ENCODE measurements at places on chromosomes 7 and 10.

GRCh38 chr10:127695431-127695830 lies 41.6 kb upstream of the FOXI2 start:
- H3K4me3 ChIP-seq: no peak overlapping the region
- H3K27ac ChIP-seq: no peak overlapping the region
- no peak for DNase-seq
- no peaks in the 10 kb centered on the region for H3K36me3 ChIP-seq

GRCh38 chr7:48638041-48638440 lies 286.3 kb upstream of the CDC14C start:
- no peaks in the 10 kb centered on the region for H3K36me3 ChIP-seq
- no peaks in the 10 kb centered on the region for H3K27me3 ChIP-seq
- no peak overlapping the region for H3K4me3 ChIP-seq
- no peak overlapping the region for H3K27ac ChIP-seq

GRCh38 chr7:50088463-50089129 lies 4.5 kb downstream of the ZPBP start:
- no peaks in the 10 kb centered on the region for H3K36me3 ChIP-seq
- no peaks in the 10 kb centered on the region for H3K27me3 ChIP-seq
- H3K27ac ChIP-seq: no peak overlapping the region
- no peaks in the 10 kb centered on the region for H3K4me1 ChIP-seq

GRCh38 chr10:104028823-104029520 lies 56.7 kb downstream of the COL17A1 start:
- peak overlapping the region; percentile 68 for H3K27ac ChIP-seq
- no peak overlapping the region for H3K4me3 ChIP-seq
- no peak for DNase-seq
- H3K4me1 ChIP-seq: no peaks in the 10 kb centered on the region

DNA sequence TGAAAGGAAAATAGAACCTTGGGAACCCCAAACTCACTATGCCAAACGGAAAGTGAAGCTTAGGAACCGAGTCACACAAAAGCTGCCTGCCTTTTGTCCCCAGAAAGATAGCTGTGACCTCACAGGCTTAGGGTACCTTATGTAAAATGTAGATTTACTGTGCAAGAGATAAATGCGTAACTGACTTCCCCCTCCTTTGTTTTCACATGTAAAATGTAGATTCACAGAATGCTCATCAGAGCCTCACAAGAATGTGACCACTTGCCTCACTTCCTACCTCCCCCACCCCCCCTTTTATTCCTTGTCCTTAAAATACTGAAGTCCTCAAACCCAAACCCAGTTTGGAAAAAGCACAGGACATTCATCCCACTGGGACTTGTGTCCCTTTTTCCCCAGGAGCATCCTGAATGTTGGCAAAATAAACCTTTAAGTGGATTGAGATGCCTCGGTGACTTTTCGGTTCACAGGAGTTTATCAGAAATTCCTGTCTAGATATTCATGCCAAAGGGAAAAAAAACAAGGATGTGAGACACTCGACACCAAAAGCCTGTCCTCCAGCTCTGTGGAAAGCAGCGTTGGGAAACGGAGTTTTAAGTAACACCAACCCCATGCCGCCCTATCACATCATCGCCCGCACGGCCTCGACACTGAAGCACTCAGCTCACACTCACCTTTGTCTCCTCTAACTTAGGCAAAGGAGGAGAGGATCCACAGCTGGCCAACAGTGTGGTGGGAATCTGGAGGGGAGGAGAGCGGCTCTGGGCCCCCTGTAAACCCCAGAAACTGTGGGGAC lies 45.9 kb downstream of the SVIL start:
- H3K36me3 ChIP-seq: no peaks in the 10 kb centered on the region
- H3K4me1 ChIP-seq: no peaks in the 10 kb centered on the region
- DNase-seq: no peak
- no peak overlapping the region for H3K4me3 ChIP-seq
- H3K27me3 ChIP-seq: no peaks in the 10 kb centered on the region

DNA sequence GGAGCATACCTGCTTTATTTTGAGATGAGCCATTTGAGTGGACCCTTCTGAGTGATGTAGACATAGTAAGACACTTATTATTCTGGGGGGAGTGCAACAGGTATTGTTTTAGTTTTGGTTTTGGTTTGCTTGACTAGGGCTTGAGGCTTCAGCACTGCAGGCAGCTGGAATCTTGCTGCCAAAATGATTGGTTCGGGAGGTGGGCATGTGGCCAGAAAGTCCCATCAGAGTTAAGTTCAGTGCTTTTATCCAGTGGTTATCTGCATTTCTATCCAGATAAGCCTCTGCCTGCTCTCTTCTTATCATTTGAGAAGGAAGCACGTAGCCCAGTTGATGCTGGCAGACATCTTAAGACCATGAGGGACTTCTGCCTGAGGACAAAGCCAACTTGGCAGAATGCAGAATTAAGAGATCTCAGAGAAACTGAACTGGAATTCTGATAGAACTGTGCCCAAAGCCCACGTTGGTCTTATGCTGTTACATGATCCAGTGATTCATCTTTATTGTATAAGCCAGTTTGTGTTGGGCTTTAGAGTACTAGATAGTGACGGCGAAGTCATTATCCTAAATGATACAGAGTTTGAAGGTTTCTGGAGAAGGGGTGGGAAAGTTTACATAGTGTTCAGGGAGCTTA lies 9.6 kb upstream of the JAZF1 start:
- no peak for DNase-seq
- H3K4me3 ChIP-seq: no peak overlapping the region
- H3K4me1 ChIP-seq: no peaks in the 10 kb centered on the region
- H3K27me3 ChIP-seq: no peaks in the 10 kb centered on the region

GRCh38 chr7:137760111-137760510 lies 86.7 kb downstream of the DGKI start:
- H3K27me3 ChIP-seq: no peaks in the 10 kb centered on the region
- H3K4me1 ChIP-seq: no peaks in the 10 kb centered on the region
- no peak overlapping the region for H3K4me3 ChIP-seq

GRCh38 chr7:138032186-138032585 lies 30.3 kb upstream of the CREB3L2 start:
- no peak overlapping the region for H3K4me3 ChIP-seq
- H3K27me3 ChIP-seq: no peaks in the 10 kb centered on the region
- H3K36me3 ChIP-seq: no peaks in the 10 kb centered on the region
- H3K4me1 ChIP-seq: no peaks in the 10 kb centered on the region
- DNase-seq: no peak

DNA sequence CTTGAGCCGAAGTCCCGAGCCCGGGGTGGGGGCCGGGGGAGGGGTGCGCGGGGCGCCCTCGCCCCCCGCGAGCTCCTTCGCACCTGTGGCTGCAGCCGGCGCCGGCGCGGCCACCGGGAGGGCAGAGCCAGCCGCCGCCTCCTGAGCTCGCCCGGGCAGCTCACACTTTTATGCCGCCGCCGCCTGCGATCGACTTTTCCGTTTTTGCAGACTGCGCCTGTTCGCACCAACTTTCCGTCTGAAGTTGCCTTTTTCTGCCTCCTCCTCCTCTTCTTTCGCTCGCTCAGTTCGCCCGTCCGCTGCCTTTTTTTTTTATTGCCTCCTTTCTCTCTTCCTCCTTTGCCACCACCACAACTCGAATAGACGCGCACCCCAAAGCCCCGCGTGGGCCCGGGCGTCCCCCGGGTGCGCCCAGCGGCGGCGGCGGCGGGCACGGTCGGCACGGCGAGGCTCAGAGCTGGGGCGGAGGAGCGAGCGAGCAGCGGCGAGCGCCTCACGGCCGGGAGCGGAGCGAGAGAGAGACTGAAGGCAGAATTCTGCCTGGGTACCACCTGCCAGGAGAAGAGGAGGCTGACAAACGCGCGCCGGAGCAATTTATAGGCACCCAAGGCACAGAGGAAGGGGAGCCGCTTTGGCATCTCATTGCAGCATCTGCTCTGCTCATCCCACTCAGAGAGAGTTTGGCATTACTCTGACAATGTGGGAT lies at the start of gene C1QL3:
Gene C1QL3 (minus strand): TSS at position 569 of the 706 bp plus-strand sequence. CDS start 814 bp downstream, outside the sequence.
- peak within 1 kb of the TSS; percentile 58 for H3K4me3 ChIP-seq
- no peak for DNase-seq
- no peak within 1 kb of the TSS for H3K27ac ChIP-seq
- no peaks in the 10 kb centered on the region for H3K36me3 ChIP-seq

DNA sequence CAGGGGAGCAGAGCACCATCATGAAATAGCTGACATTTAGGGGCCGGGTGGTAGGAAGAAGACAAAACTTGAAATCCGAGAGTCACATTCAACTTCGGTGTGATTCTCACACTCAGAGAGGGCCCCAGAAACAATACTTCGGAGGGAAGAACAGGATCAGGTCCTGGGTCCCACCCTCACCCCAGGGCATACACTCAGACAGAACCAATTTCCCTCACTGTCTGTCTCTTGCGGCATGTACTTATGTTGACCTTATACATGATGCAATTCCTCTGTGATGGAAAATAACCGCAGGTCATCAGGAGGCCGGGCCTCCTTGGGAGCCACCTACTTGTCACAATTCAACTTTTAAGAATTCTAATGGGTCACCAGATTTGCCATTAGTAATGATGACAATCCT lies 26.3 kb upstream of the HMX3 start:
- DNase-seq: no peak
- no peaks in the 10 kb centered on the region for H3K27me3 ChIP-seq
- H3K4me1 ChIP-seq: no peaks in the 10 kb centered on the region
- no peak overlapping the region for H3K27ac ChIP-seq

- no peaks in the 10 kb centered on the region for H3K4me1 ChIP-seq
- no peak for DNase-seq
- H3K4me3 ChIP-seq: no peak overlapping the region
- H3K36me3 ChIP-seq: no peaks in the 10 kb centered on the region
- no peaks in the 10 kb centered on the region for H3K27me3 ChIP-seq
These were observed 8.1 kb downstream of the FAM171A1 start for GRCh38 chr10:15363031-15363430.

- no peak for DNase-seq
- H3K27ac ChIP-seq: no peak overlapping the region
- H3K4me3 ChIP-seq: no peak overlapping the region
- no peaks in the 10 kb centered on the region for H3K36me3 ChIP-seq
- H3K27me3 ChIP-seq: no peaks in the 10 kb centered on the region
- H3K4me1 ChIP-seq: no peaks in the 10 kb centered on the region
These were observed 23.7 kb upstream of the IGF2BP3 start for GRCh38 chr7:23494009-23494408.

- DNase-seq: no peak
- no peaks in the 10 kb centered on the region for H3K27me3 ChIP-seq
- no peak overlapping the region for H3K27ac ChIP-seq
- H3K4me1 ChIP-seq: no peaks in the 10 kb centered on the region
These were observed 18.9 kb upstream of the RNF32 start for GRCh38 chr7:156621652-156622051.
